ENCODE measurements at places on chromosomes 6 and 20.

GRCh38 chr6:17610835-17611234 is 10.7 kb downstream of the FAM8A1 start:
- no peak for DNase-seq

DNA sequence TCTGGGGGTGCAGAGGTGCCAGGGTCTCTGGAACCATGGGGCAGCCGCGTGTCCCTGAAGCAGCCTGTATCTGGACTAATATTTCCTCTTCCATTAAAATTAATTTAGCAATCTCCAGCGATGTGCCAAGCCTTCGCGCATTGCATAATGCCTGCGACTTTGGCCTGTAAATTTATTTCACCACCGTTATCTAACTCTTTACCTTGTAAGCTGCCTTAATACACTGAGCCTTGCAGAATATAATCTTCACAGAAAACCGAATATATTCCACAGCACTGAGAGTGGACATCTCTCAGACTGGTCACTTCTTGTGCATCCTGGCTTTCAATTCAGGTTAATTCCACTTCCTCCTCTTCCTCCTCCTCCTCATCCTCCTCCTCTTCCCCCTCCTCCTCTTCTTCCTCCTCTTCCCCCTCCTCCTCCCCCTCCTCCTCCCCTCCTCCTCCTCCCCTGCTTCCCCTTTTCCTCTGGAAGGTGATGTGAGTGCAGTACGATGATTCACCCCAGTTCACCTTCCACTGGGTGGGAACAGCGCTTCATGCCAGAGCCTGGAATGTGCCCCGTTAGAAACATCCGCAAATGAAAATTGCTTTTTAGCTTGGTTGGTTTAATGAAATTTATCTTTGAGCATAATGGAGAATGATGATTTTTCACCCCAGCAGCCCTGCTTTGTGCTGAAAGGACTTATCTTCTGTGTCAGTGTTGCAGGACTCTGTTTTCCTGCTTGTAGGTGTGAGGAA is 101.4 kb downstream of the CDH4 start:
- DNase-seq, result peak; percentile 38

DNA sequence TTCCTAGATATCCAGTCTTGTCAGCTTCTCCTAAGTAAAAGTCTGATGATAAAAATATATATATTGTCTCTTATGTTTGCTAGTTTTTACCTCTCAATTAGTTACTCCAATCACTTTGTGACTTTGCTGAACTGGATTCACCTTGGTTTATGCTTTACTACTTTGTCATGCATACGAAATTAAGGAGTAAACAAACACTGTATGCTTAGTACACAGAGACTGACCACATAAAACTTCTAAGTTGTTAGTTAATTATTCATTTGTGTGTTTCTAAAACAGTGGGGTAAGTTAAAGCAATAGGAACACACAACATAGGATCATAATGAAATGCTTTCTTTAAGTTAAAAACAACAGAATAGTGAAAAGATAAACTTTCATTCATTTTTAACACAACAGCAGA is 877.3 kb upstream of the MAP3K7 start:
- DNase-seq, result no peak

DNA sequence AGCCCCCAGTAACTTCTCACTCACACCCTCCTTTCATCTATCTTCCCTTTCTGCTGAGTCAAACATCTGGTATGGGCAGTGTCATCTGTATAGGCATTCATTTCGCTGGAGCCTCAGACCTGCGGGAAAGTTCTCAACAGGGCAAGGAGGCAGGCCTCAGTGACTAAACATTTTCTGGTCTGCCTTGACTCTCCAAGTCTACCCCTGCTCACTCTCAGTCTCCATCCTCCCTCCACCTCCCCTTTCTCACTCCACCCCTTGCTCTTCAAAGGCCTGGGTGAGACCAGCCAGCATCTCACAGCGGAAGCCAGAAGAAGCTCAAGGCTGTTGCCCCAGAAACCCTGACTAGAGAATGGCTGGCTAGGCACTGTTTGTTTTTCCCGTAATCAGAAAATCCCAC is 105.0 kb upstream of the BEND6 start:
- DNase-seq, result peak; percentile 88

GRCh38 chr6:35736253-35736894 is 458 bp upstream of the ARMC12 start:
- DNase-seq, result no peak

- DNase-seq, result no peak
Observed at GRCh38 chr20:47297746-47298145, 58.8 kb downstream of the ZMYND8 start.

GRCh38 chr6:169174516-169175359 is 78.9 kb downstream of the THBS2 start:
- DNase-seq, result no peak

GRCh38 chr6:41332842-41333736 is 2.3 kb upstream of the NCR2 start:
- DNase-seq, result no peak

- DNase-seq, result no peak
Observed at GRCh38 chr6:161414707-161415106, 140.8 kb upstream of the AGPAT4 start.

GRCh38 chr20:19659448-19659847 is 98.6 kb upstream of the RIN2 start:
- no peak for DNase-seq

DNA sequence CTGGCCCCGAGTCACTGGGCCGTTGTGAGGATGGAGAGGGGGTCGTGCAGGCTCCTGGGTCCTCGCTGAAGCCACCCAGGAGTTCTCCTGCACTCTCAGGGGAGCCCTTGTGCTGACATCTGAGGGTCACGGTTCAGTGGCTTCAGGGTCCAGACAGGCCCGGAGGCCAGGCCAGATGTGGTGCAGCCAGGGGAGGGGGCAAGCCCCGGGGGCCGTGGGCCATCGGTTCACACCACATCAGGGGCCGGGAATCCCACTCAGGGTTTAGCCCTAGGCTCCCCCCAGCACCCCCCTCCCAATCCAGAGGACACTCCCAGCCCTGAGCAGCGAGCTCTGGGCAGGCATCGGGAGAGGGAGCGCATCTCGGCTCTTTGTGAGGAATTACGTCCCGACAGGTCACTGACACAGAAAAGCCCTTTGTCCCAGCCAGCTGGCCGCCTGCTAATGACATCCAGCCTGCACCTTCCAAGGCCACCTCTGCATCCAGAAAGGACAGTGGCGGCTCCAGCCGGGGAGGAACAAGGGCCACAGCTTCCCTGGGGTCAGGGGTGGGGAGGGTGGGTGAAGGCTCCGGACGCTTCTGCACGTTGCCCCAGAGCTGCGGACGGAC is 6.4 kb upstream of the CHRNA4 start:
- DNase-seq, result no peak

- no peak for DNase-seq
Observed at GRCh38 chr20:34403063-34403827, 40.2 kb downstream of the ITCH start.

- no peak for DNase-seq
Observed at GRCh38 chr6:23245572-23245971, 676.2 kb downstream of the HDGFL1 start.

DNA sequence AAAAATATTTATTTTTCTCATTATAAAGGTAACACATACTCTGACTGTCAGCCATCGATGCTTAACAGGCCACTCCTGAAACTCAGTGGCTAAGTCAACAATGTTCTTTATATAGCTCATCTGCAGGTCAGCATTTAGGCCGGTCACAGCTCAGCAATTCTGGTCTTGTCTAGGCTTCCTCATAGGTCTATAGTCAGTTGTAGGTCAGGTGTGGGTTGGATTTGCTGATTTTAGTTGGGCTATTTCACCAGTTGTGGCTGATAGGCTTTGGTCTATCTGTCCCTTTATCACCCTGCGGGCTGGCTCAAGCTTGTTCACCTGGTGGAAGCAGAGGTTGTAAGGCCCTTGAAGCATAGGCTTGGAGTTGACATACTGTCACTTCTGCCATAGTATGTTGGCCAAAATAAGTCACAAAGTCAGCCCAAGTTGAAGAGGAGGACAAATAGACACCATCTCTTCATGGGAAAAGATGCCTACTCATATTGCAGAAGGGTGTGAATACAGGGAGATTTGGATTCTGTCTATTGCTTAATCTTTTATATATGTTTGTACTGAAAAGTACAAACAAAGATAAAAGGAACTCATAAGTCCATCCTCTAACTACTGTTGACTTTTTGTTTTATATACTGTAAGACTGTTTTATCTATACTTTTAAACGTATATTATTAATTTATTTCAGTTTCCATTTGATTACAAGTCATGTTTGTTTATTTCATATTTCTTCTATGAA is 75.0 kb downstream of the BCKDHB start:
- DNase-seq, result peak; percentile 47

DNA sequence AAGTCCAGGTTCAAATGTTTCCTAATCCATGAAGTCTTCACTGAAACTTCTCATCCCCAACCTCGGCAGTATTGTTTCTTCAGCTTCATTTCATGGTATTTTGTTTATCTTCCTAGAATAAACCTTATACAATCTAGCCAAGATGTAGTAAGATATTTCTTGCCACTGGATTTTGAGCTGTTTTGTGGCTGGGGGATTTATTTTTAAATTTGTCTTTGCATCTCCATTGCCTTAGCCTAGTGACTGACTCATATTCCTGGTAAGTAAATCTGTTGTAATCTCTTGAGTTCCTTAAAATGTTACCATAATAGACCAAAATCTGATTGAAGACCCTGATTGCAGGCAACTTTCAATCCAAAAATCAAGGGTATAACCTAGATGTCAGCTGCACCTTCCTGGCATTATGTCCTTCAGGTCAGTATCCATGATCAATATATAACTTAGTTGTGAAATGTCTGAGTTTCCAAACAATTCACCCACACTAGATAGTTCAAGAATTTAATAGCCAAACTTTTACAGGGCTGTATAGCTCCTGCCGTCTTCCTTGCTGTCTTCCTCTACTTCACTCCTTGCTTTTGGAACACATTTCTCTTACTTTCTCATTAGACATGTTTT is 4.7 kb upstream of the TRMT11 start:
- no peak for DNase-seq

DNA sequence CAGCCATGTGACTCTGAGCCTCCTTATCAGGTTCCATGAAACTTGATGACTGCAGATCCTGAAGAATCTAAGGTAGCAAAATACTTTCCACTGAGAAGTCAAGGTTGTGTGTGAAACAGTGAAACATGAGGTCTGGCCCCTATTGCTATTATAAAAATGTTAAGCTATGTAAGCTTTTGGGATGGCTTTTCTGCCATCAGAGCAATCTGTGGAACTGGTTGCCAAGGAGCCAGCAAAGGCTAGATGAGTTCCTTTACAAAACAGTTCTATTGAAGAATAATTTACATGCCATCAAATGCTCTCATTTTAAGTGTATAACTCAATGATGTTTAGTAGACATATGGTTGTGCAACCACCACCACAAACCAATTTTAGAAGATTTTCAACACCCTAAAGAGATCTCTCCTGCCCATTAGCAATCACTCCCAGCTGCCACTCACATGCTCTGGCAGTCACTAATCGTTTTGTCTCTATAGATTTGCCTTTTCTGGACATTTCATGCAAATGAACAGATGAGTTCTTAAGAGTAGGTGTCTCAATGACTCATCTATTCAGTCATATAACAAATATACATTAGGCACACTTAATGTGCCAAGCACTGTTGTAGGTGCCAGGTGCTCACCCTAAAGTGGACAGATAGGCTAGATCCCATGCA is 19.9 kb upstream of the MEP1A start:
- no peak for DNase-seq

- no peak for DNase-seq
Observed at GRCh38 chr6:104686550-104687175, 173.1 kb downstream of the HACE1 start.

DNA sequence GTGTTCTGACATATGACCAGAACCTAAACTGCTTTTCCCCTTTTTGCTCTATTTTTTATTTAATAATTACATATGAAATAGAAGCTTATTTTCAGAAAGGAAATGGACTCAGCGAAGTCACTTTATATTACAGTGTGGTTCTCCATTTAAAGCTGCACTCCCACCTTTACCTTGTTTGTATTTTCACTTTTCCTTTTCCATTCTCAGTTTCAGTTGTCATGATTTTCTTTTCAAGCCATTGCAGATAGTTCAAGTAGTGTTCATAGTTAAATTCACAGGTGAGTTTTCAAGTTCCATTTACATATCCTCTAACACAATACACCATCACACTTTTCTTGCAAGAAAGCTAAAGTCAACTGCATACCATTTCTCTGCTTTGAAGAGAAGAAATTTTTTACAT is 400.2 kb downstream of the HACE1 start:
- no peak for DNase-seq

DNA sequence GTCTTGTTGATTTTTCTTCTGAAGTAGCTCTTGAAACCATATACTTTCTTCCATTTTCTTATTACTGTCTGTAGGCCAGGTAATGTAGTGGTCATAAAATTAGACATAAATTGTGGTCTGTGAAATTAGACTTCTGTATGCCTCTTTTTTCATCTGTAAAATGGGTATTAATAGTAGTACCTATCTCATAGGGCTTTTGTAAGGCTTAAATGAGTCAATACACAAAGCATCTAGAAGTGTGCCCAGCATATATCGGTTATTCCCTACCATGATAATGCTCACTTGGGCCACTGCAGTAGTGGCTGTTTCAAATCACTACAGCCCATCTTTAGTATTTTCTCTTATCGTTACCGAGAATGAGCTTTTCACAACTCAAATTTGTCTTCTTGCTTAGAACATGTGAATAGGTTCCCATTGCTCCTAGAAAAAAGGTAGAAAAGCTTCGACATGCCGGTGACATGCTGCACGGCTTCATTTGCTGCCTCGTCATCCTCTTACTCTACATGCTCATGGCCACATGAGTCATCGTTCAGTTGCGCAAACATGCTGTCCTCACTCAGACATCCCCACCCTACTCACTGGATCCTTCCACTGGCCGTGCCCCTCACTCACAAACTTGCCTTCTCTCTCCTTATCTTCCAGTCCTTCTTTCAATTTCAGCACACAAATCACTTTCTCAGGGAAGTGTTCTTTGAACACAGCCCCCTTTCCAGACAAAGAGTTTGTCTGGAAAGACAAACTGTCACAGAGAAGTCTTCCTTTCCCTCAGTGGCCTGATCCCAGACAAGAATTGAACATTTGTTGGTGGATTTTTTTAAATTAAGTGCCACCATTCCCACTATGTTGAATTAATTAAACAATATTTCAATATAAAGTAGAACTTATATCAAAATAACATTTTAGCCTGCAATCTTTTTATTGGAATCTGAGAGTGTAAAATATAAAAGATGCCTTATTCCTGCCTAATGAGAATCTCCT is 32.2 kb upstream of the ERVFRD-1 start:
- DNase-seq, result peak; percentile 79

- DNase-seq, result peak; percentile 44
Observed at GRCh38 chr6:105587349-105588122, 184.7 kb upstream of the PREP start.

- no peak for DNase-seq
Observed at GRCh38 chr6:108644252-108644651, 83.5 kb downstream of the FOXO3 start.
